ENCODE measurements at places on chromosomes 2 and 18. TPM values are rescaled to one million over a fixed set of nuclear protein-coding genes. Genes with fewer than 3 reads are reported as not detected.

- no peak for DNase-seq
These were observed 217.1 kb downstream of the ZNF521 start for GRCh38 chr18:25134861-25135260.

GRCh38 chr2:105125920-105126319, 88.1 kb downstream of the MRPS9 start:
- no peak for DNase-seq

DNA sequence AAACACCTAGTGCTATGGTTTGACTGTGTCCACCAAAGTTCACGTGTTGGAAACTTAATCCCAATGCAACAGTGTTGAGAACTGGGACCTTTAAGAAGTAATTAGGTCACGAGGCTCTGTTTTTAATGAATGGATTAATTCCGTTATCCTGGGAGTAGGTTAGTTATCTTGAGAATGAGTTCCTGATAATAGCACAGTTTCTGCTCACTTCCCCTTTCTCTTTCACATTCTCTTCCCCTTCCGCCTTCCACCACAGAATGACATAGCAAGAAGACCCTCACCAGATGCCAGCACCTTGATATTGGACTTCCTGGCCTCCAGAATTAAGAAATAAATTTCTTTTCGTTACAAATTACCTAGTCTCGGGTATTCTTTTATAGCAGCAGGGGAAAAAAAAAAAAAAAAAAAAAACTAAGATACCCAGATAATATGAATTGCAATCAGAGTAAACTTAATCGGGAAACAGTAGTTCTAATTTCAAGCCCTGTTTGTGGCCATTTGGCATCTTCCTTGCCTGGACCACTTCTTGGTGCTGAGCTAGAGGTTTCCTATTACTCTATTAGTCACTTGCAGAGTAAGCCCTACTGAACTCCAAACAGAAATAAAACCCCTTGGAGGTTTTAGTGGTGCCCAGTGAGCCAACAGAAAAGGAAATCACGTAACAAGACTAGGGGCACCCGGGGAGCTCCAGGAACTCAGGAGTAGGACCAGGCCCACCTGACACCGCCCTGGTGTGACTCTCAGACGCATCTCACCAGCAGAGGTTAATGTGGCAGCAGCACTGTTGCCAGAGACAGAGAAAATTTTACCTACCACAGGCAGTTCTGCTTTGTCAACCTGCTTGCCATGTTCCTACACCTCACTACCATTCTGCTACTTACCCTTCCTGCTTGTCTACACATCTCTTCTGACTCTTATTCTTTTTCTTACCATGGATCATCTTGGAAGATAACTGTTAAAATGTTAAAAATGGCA, 147.6 kb upstream of the CAB39 start:
- DNase-seq = no peak

DNA sequence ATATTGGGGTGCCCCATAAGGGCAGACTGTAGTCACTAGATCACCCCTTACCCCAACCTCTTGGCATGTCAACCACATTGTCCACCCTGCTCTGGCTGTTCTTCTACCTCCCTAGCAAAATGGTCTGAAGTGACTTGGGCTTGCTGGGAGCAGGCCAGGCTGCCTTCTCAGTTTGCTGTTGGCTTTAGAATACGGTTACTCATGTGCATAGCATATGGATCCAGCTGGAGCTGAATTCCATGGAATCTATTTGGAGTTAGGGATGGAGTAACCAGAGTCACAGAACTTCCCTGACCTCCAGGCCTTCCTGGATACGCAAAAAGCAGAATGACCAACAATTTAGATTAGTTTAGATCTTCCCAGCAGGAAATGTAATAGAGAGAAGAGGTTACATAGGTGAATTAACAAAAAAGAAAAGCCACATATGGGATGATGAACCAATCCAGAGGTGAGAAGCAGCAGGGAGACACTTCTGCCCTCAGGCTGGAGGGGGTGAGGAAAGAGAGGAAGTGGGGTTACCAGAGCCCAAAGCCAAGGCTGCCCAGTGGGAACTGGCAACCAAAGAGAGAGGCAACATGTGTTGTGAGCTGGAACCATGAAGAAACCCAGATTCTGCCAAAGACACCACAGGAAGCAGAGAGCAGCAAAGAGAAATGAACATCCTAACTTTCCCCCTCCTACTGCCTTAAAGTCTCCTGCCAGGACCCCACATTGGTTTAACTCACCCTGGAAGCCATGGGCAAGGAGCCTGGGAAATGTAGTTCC, 26.1 kb downstream of the PKDCC start:
- no peak for DNase-seq

DNA sequence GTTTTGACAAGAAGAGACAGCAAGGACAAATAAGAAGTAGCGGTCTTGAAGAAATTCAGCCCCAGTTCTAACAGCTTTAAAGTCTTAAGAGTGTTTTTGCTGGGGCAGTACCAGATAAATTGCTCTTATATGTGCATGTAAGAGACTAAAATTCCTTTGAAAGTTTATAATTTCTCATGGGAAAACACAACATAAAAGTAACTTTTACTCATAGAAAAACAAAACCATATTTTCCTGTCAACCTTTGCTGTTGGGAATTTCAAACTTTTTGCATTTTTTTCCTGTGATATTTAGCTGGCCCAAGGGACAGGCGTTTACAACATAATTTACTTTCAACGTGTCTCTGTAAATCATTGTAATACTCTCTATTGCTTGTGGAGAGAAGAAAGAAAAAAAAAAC, 767.8 kb upstream of the ZEB2 start:
- DNase-seq = no peak

DNA sequence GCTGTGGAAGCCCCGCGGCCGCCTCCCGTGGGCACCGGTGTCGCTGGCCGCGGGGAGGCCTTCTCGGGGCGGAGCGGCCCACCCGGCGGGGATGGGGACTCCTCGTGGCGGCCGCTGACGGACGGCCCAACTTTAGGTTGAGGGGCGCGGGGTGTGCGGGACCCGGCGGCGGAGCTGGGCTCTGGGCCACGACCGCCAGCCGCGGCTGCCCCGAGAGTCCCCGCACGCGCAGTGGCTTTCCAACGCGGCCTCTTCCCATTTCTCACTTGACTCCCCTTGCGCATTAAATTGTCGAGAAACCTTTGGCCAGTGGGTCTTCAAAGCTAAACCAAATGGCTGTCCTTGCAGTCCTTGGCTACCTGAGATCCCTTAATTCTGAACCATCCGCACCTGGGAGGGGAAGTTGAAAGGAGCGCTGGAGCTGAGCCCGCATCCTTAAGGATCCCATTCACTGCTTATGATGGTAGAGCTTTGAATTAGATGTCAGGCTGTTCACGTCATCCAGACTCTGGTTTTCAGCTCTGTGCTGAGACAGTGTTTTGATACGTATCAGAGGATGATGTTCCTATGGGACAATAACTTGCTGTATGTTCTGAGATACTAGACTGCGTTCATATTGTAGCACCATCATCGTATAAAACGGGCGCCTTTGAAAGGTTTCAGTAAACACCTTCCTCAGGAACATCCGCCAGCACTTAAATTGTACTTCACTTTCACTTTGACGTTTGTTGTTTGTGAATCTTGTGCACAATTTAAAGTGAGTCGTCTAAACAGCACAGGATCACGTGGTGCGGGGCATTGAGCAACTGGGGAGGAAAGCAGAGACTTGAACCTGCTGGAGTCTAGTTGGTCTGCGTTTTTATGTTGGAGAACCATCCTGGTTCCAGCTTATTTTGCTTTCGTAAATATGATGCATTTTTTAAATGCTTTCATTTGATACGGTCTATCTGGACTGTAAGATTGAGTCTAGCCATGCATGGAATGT, 874 bp downstream of the CLIP4 start:
- DNase-seq = peak; percentile 40

GRCh38 chr18:62282188-62282629, 42.9 kb upstream of the TNFRSF11A start:
- no peak for DNase-seq

GRCh38 chr2:218386505-218387368, 4.7 kb downstream of the SLC11A1 start:
- no peak for DNase-seq

GRCh38 chr18:40911582-40912254, 1043.3 kb upstream of the PIK3C3 start:
- no peak for DNase-seq

DNA sequence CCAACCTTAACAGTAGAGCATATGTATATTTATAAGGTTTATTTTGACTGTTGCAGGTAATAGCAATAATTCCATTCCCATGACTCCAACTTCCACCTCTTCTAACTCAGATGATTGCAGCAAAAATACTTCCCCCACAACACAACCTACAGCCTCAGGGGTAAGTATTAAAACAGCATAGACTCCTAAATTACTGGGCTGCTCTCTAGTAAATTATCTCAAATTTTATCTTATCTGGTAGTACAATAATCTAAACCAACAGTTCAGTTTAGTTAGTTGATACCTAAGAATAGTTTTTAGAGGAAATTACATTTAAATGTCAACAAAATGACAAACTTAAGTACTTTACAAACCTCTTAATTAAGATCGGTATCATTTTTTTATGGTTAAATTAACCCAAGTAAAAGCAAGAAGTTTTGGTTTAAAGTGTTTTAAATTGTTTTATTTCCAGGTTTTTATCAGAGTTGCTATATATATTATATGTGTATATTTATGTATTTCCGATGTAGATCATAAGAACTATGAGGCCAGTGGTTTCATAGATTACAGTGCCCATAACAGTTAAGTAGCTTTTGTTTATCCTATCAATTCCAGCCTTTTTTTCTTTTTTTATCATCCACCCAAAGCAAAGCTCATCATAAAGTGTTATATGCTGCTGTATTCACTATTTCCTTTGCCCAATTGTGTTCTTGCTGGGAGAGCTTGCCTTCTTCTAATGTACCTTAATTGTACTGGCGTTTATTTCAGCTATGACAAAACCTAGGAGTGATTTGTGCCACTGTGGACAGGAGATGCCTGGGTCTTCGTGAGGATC, 13.7 kb downstream of the GATA6 start:
- DNase-seq = no peak

- DNase-seq = no peak
These were observed 142.4 kb downstream of the CAPN13 start for GRCh38 chr2:30664761-30665358.

- peak; percentile 97 for DNase-seq
These were observed 7.0 kb downstream of the LPIN1 start for GRCh38 chr2:11753452-11753885.

GRCh38 chr2:209556354-209556961, 132.6 kb downstream of the MAP2 start:
- DNase-seq = peak; percentile 29

DNA sequence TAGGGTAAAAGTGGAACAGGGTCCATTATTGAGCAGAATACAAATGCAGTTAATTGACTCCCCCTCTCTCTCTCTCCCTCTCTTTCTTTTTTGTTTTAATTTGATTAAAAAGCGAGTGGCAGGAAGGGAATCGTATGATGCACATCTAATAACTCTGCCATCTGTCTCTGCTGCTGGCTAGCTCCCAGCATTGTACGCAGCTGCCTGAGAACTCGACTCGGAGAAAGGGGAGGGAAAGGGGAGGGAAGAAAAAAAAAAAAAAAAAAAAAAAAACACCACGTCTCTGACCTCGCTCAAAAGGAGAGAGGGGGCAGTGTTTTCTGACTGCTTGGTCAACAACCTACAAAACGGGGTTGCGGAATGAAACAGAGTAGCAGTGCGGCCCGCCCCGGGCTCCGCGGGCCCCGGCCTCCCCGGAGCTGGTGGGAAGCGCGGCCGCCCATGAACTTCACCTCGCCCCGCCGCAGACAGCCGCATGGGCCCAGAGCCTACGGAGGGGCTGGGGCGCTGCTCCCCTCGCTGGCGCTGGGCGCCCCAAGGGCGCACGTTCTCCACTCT, 265.7 kb downstream of the TCF4 start:
- peak; percentile 95 for DNase-seq

DNA sequence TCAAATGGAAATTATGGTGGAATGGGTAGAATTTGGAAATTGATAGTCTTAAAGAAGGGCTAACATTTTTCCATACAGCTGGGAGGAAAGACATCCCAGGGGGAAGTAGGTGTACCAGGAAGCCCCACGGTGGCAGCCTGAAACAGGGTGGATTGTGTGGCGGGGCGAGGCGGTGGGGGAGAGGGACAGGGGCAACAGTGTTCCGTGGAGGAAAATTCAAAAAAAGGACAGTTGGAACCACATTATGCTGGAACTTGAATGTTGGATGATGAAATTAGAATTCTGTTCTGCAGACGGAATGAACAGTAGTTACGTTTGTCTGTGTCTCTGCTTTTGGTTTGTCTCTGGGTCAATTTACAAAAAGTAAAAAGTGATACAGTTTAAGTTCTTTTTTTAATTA, 10.6 kb upstream of the CIB4 start:
- no peak for DNase-seq

DNA sequence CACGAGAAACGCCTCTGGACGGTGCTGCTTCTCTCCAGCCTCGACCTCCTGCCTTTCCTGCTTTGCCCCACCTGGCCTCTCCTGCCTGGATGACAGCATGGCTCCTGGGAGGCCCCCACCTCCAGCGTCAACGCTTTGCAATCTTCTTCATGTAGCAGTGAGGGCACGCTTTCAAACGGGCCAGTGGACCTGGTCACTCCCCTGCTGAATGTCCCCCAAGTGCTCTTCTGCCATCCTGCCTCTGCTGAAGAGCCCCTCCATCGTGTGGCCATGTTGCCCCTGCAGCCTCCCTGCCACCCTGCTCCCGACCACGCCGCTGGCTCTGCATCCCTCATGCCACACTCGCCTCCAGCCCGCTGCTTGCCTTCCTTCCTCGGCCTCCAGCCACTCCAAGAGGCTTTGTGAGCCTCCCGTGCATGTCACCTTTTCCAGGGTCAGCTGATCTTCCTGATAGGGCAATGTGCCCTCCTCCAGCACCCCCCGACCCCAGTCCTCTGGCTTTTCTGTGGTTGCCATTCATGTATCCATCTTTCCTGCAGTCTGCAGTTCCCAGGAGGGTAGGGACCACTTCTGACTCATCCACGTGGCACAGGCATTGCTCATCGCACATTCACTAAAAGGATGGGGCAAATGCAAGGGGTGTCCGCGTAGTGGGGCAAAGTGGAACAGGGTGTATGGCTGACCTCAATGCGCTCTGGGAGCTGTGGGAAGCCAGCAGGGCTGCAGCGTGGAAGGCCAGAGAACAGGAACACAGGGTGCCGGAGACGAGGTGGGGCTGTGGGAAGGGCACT, 268.8 kb downstream of the TWIST2 start:
- DNase-seq = no peak

DNA sequence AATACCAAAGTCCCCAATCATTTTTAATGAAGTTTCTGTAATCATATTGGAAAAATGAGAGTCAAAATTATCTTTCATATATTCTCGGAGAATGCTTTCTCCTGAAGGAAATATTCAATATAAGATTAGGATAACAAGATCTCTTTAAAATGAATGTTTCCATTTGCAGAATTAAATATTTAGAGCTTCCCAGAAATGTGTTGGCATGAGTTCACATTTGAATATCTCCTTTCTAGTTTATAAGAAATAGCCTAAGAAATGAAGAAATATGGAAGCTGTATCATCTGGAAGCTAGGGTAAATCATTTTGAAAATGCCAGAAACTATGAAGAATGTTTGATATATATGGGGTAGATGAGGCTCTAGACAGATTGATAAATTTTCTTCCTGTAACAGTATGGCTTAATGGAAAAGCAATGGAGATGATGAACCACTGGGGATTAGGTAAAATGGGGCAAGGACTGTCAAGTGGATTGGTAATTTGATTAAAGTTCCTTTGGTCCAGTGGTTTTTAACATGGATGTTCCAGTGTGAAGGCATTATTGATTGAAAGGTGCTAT, 184.6 kb upstream of the ZNF804A start:
- no peak for DNase-seq

Gene GULP1
- under 0.01 TPM for total RNA-seq

Gene BAZ2B
- total RNA-seq = 72.7 TPM

Gene BOLA3
- total RNA-seq = 5.7 TPM

Gene ADAM23
- under 0.01 TPM for total RNA-seq

Gene RNF149
- 59.2 TPM for total RNA-seq

Gene ASB1
- total RNA-seq = 13.7 TPM

Gene SERPINB5
- not detected for total RNA-seq

Gene COL4A3
- under 0.01 TPM for total RNA-seq

Measured in hematopoietic multipotent progenitor cell (in vitro differentiated cells).